Stimulated activated CD8-positive, alpha-beta memory T cell treated with anti-CD3 and anti-CD28 coated beads, Interleukin-4, amount 100 ng/mL, for 24 hours (primary cell): ENCODE measurements at places on chromosomes 7 and 10.

DNA sequence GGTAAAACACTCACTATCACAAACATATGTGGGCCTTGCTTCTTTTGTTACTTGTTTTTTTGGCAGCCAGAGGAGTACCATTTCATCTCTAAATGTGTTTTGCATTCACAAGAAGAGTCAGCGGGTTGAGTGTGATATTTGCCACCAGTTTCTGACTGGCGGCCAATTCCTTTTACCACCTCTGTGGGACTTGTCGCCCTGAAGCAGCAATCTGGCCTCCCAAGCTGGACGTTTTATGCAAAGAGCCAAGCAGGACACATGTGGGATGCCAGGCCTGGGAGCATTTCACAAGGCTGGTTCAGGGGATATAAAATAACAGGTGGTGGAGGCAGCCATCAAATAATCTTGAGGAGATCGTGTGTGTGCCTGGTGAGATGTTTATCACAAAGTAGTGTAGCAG, 61.8 kb upstream of the TRIL start:
- DNase-seq = no peak

GRCh38 chr10:88433565-88434186, 149.4 kb downstream of the RNLS start:
- no peak for DNase-seq

DNA sequence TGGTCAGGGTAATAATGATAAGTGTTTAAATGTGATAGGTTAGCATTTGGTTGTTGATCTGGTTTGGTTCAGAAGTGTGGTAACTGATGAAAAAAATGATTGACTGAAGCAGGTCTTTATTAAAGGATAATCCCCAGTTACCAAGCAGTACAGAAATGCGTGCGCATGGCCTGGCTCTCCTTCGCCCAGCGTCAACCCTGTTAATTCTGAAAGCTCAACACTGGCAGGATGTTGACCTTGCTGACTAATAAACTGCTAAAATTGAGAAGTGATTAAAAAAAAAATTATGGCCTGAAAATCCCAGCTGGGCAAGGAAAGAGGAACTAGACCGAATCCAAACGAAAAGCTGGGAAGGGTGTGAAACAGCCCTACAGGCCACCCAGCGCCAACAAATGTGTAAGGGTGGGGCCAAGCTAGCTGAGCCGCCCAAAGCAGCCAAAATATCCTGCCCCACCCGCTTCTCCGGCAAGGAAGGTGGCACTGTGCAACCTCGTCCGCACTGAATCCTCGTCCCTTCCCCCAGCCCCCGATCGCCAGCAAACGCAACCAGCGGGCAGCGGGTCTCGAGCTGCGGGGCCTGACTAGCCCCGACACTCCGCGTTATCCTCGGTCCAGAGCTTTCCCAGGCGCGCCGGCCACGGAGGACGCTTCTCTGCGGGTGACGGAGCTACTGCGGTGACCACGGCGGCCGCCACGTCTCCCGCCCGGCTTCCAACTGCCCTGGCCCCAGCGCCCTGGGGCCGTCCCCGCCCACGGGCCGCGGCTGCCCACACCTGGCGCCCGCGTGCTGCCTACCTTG, 561 bp downstream of the SHTN1 start:
- DNase-seq = no peak

DNA sequence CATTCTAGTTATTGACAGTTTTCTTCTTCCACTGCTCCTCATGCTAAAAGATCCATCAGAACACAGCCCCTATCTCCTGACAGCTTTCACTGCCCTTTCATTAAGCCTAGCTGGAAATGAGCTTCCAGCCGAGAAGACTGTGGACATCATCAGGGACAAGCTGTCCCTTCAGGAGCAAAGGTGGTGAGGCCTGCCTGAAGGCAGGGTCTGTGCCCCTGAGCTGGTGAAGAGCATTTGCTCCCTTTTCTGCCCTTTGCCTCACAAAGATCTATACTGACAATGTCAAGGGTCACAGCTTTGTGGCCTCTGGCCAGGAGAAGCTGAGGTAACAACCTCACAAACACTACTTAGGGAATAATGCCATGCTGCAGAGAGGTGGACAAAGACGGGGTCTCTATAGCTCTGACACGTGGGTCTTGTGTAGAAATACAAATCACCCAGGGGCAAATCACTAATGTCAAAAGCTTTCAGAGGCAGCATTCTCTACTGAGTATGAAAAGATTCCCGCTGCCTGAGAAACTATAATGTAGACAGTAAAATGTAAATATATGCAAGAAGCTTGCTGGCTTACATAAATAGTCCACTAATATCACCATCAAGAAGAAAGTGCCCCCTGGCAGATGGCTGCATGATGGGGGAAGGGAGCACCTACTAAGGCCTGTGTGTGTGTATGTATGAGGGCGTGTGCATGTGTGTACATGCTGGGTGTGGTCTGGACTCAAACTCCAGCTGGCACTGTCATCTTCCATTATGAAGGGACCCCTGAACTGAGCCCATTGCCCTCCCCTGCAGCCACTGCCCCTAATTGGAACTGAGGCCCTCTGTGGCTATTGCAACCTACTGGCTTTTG, 55.8 kb downstream of the HBP1 start:
- no peak for DNase-seq

DNA sequence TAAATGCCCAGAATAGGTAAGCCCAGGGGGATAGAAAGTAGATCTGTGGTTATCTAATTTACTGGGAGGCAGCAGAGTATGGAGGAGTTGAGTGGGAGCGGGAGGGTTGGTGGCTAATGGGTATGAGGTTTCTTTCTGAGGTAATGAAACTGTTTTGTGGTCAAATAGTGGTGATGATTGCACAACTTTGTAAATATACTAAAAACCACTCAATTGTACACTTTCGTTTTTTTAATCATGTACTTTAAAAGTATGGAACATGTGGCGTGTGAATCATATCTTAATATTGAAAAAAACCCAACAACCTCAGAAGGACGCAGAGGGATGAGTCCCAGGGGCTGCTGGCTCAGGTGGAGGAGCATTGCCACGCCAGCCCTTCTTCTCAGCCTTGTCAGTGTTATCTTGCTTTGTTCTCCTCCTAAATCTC, 118.1 kb downstream of the WDR11 start:
- DNase-seq = no peak
